Thoracic aorta endothelial cell (primary cell): ENCODE measurements at places on chromosomes 12 and 14. TPM values are rescaled to one million over a fixed set of nuclear protein-coding genes. Genes with fewer than 3 reads are reported as not detected.

Gene GRIP1
- 0.07 and 0.53 TPM in 2 replicates for total RNA-seq

Gene DLK1
- not detected in 2 replicates for total RNA-seq

Gene PELI2
- 13.3 and 14.1 TPM in 2 replicates for total RNA-seq

Gene IKZF4
- total RNA-seq, result 1.3 and 1.9 TPM in 2 replicates

Gene SPIC
- not detected in 2 replicates for total RNA-seq

Gene DAO
- not detected in 2 replicates for total RNA-seq

Gene GZMH
- total RNA-seq, result not detected in 2 replicates

Gene FLRT2
- 37.5 and 41.5 TPM in 2 replicates for total RNA-seq

Gene MYH6
- total RNA-seq, result not detected in 2 replicates

Gene PLEKHA5
- 21.8 and 25.7 TPM in 2 replicates for total RNA-seq

Gene GPD1
- total RNA-seq, result 0.22 TPM in 1 of 2 replicates, not detected in the other

Gene SLC6A13
- not detected in 2 replicates for total RNA-seq

Gene GNPTAB
- total RNA-seq, result 45.2 and 47.6 TPM in 2 replicates

Gene USP5
- 83.1 and 87.7 TPM in 2 replicates for total RNA-seq

Gene COA8
- total RNA-seq, result 33.9 and 39.0 TPM in 2 replicates

Gene VRTN
- total RNA-seq, result not detected in 2 replicates

Gene CAPRIN2
- 50.8 and 71.4 TPM in 2 replicates for total RNA-seq

Gene PLBD1
- 0.40 and 1.0 TPM in 2 replicates for total RNA-seq

Gene KLHDC2
- 42.1 and 43.0 TPM in 2 replicates for total RNA-seq

Gene LRRC74A
- not detected in 2 replicates for total RNA-seq

Gene GPRC5D
- total RNA-seq, result not detected in 2 replicates

Gene SYCP3
- 0.07 and 0.27 TPM in 2 replicates for total RNA-seq

Gene DDX11
- total RNA-seq, result 21.1 and 28.2 TPM in 2 replicates

Gene C12orf50
- 0.13 TPM in 1 of 2 replicates, not detected in the other for total RNA-seq

Gene HSPA2
- total RNA-seq, result 2.0 and 3.8 TPM in 2 replicates

Gene FITM1
- 0.27 TPM in 1 of 2 replicates, not detected in the other for total RNA-seq

Gene SIX6
- total RNA-seq, result not detected in 2 replicates

Gene GMPR2
- total RNA-seq, result 63.4 and 67.2 TPM in 2 replicates

Gene NABP2
- total RNA-seq, result 30.7 and 34.0 TPM in 2 replicates

Gene SYT1
- total RNA-seq, result 0.27 and 1.1 TPM in 2 replicates

Gene MANSC4
- 0.13 and 0.14 TPM in 2 replicates for total RNA-seq
